ENCODE measurements at places on chromosomes 5 and 9. TPM values are rescaled to one million over a fixed set of nuclear protein-coding genes. Genes with fewer than 3 reads are reported as not detected.

CARTPT gene
- not detected for total RNA-seq

BAAT gene
- total RNA-seq, result not detected

GLDC gene
- total RNA-seq, result 70.7 TPM

IL5 gene
- not detected for total RNA-seq

AIF1L gene
- 1.2 TPM for total RNA-seq

MATR3 gene
- total RNA-seq, result 97.3 TPM

BASP1 gene
- total RNA-seq, result 1.5 TPM

SLC36A2 gene
- total RNA-seq, result not detected

ZBTB26 gene
- total RNA-seq, result 6.7 TPM

ROPN1L gene
- total RNA-seq, result 0.32 TPM

HAVCR2 gene
- 6.7 TPM for total RNA-seq

C9orf153 gene
- 0.48 TPM for total RNA-seq

WHRN gene
- 5.4 TPM for total RNA-seq

MARCHF11 gene
- total RNA-seq, result not detected

PCDHB7 gene
- 0.79 TPM for total RNA-seq

DDX4 gene
- total RNA-seq, result not detected

CTXN3 gene
- not detected for total RNA-seq

CEL gene
- total RNA-seq, result not detected

C9orf85 gene
- 14.9 TPM for total RNA-seq

SLC6A7 gene
- 19.5 TPM for total RNA-seq

PCDHA5 gene
- not detected for total RNA-seq

DBH gene
- total RNA-seq, result not detected

DCAF12 gene
- total RNA-seq, result 22.1 TPM

TMC1 gene
- total RNA-seq, result not detected

GABRA1 gene
- 7.9 TPM for total RNA-seq

PTGDS gene
- 59.1 TPM for total RNA-seq

C1QTNF2 gene
- 0.41 TPM for total RNA-seq

C9orf50 gene
- not detected for total RNA-seq

NOTCH1 gene
- 48.2 TPM for total RNA-seq

ANKRD33B gene
- 0.20 TPM for total RNA-seq

LCN9 gene
- not detected for total RNA-seq

SOHLH1 gene
- total RNA-seq, result not detected

TNC gene
- total RNA-seq, result 29.4 TPM

PDZD2 gene
- 2.2 TPM for total RNA-seq

SLC4A9 gene
- 0.82 TPM for total RNA-seq

F2RL1 gene
- 65.8 TPM for total RNA-seq

PCDHGC5 gene
- total RNA-seq, result 2.5 TPM

TESK1 gene
- total RNA-seq, result 69.2 TPM

NUTM2G gene
- total RNA-seq, result not detected

HTR4 gene
- 19.1 TPM for total RNA-seq

PIP5K1B gene
- 63.0 TPM for total RNA-seq

GRXCR2 gene
- total RNA-seq, result not detected

DAB2IP gene
- 84.2 TPM for total RNA-seq

CCDC183 gene
- total RNA-seq, result 50.0 TPM

PRDM9 gene
- total RNA-seq, result not detected

PHF24 gene
- 0.16 TPM for total RNA-seq

GRAMD2B gene
- 191 TPM for total RNA-seq

OR4F3 gene
- not detected for total RNA-seq

FGD3 gene
- total RNA-seq, result 5.2 TPM

ZNF354C gene
- 7.6 TPM for total RNA-seq

GNA14 gene
- 12.6 TPM for total RNA-seq

ORM2 gene
- not detected for total RNA-seq

NOXA1 gene
- 19.7 TPM for total RNA-seq

ZNF474 gene
- not detected for total RNA-seq

Data from transverse colon (tissue), 4 donors.